NCI-H187 treated with DMSO at 0.1 percent for 48 hours (cell line): ENCODE measurements at places on chromosomes 7 and 10.

GRCh38 chr7:116786791-116787443, 75.5 kb upstream of the CAPZA2 start:
- no peak for DNase-seq

DNA sequence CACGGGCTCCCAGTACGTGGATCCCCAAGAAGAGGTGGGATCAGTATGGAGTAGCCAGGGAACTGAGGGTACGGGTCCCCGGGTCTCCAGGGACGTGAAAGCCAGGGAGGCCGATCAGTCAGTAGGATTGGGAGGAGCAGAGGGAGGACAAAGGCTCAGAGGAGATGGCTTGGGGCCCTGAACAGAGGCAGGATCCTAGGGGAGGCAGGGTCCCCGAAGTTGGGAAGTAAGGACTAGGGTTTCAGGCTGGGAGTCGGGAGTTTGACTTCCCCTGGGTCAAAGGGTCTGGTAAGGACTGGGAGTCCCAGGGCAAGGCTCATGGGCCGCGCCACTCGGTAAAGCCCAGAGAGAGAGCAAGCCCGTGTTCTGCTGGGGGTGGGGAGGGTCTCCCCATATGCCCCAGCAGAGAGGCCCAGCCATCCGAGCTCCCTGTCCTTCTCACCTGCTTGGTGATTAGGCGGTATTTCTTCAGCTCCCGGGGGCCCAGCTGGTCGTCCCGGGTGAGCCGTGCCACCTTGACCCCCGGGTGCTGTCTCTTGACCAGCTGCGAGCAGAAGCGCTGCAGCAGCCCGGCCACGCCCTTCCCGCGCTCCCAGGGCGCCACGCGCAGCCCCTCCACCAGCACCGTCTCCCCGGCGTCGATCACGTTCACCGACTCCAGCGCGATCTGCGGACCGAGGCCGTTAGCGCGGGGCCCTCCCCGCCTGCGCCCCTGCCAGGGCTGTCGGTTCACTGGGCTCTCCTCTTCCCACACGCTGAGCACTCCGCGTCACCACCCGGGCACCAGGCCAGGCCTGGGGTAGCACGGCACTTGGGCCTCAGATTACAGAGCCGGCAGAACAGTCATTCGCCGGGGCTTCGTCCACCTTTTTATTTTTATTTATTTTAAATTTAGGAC, 7.0 kb downstream of the NAT16 start:
- no peak for DNase-seq

DNA sequence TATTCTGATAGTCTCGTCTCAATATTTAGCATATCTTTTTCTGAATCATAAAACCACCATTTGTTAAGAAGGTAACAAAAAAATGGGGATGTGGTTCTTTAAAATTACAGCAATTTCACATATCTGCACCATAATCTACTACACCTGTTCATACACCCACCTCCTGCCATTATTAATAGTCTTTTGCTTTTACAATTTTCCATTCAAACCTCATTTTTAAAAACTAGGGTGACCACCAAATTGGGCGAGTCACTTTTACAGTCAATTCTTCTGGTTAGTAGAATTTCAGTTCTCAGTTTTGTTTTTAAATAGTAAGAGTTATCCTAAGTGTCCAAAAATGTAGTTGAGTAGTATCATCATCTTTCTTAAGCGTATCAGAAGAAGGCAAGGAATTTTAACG, 48.4 kb upstream of the GSAP start:
- no peak for DNase-seq

GRCh38 chr7:80581486-80582260, 56.8 kb upstream of the CD36 start:
- DNase-seq = no peak

DNA sequence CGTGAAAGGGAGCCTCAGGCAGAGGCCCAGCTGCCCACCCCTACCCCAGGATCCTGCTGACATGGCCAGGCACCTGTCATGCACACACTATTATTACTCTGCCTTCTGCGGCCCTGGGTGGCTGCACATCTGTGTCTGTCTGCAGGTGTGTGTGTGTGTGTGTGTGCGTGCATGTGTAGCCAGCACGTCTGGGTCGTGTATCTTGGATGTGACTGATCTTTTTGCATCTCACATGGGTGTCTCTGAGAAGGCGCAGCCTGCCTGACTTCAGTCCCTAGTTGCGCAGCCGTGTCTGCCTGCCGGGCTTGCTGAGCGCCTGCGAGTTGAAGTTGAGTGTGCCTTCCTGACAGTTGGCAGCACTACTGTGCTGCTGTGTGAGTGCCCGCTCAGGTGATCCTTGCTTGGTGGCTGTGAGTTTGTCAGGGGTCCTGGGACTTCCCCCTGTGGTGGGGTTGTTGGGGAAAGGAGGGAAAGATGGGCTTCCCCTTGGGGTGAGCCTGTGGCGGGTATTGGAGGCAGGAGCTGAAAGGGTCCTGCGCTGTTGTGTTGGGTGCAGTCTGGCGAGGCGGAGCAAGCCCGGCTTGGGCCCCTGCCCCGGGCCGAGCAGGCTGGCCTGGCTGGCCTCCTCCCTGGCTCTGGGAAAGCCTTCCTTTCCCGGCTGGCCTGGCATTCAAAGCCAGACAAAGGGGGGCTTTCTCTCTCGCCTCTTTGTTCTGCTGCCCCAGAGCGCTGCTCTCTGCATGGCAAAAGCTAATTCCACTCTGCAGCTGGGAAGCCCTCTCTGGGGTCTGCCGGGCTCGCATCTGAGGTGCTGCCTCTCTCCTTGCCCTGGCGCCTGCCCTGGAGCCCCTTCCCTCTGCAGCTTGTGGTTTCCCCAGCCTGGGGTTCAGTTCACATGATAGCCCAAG, 4.9 kb downstream of the TRIM8 start:
- no peak for DNase-seq

DNA sequence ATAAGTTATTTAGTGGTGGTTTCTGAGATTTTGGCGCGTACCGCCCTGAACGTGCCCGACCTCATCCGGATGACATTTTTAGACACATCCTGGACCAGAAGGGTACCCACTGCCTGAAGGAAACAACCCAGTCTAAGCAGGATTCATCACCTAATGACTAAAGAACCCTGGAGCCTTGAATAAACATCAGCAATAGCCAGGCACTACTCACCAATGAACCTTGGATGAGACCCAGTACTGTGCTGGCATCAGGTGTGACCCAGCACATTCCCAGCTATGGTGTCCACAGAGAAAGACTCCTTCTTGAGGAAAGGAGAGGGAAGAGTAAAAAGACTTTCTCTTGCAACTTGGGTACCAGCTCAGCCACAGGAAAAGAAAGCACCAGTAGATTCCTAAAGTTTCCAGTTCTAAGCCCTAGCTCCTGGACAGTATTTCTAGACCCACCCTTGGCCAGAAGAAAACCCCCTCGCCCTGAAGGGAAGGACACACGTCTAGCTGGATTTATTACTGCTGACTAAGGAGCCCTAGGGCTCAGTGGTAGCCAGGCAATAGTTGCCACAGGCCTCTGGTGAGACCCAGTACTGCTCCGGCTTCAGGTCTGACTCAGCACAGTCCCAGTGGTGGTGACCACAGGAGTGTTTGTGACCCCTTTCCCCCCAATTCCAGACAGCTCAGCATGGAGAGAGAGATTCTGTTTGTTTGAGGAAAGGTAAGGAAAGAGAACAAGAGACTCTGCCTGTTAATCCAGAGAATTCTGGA, 32.5 kb downstream of the ZNF277 start:
- no peak for DNase-seq

GRCh38 chr10:100554902-100555301, 19.2 kb downstream of the HIF1AN start:
- DNase-seq = no peak

GRCh38 chr7:107032720-107033438, 11.6 kb upstream of the PRKAR2B start:
- DNase-seq = no peak

DNA sequence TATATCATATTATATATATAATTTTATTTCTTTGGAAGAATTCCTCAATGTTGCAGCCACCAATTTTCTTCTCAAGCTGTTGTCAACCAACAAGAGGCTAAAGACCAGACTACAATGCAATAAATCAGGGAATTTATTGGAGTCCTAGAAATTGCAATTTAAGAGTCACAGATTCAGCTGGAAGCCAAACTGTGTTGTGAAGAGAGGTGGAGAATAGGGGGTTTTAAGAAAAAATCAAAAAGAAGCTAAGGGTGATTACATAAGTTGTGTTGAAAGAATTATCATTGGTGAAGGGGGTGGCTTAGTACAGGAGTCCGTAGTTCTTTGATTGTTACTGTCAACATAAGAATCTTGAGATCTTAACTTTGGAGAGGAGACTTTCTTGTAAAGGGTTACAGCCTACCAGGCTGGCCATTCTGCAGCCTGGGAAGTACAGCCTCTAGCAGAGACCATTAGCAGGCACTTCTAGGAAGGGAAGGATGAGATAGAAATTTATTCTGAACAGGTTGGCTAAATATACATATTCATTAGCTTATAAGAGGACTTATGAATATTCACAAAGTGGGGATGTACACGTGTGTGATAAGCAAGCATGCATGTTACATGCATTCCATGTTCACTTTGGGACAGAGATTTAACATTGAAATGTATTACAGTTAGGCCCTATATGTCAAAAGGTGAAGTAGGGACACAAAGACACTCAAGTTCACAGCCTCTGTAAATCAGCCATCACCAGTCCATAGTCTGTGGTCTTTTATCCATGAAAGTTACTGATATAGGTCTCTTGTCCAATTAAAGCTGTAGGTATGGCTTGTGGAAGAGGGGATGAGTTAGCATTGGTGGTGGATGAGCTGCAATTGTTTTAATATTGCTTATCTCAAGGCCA, 8.3 kb upstream of the TMEM168 start:
- DNase-seq = no peak

DNA sequence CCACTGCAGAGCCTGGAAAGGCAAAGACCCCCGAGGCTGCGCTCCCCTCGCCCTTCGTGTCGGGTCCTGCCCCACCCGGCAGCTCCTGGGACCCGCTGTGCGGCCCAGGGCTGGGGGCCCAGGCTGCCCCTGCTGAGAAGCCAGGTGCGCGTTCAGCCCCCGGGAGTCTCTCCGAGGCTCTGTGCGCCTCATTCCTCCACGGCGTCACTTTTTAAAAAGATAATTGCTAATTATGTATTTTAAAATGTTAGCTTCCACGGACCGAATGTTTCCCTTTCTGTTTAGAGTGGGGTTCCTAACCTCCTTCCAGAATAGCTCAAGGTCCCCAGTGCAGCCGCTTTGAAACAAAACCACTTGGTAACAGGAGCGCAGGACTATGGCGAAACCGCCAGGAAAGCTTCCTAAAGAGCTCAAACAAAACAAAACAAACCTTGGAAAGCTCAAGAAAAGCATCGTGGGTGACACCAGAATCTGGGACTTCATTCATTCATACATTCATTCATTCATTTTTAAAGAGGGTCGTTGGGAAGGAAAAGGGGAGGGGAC, 45.6 kb downstream of the PDIA4 start:
- DNase-seq = no peak

DNA sequence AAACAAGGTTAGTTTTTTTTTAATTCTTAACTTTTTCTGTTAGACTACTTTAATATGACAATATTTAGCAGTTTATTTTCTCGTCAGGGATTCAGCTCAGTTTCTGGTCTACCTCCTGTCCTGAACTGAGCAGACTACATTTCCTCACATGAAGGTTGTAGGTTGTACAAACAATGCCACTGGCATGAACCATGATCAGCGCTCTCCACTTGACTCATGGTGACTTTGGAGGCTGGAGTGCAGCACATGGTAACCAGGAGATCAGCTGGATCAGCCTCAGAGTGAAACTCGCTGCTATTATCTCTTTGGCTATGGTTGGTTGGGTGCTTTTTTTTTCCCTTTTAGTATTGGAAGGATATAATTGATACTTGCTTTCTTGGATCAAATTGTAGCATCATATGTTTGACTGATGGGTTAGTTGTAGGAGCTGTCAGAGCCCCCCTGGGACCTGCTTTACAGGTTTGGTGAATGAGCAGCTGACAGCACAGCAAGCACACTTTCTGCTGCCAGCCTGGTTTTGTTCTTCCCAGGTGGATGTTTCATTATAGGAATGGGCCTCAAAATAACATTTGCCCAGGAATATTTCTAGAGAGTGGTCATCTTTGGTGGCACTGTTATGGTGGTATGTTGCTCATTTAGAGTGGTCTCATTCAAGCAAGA, 556.4 kb downstream of the AUTS2 start:
- no peak for DNase-seq

DNA sequence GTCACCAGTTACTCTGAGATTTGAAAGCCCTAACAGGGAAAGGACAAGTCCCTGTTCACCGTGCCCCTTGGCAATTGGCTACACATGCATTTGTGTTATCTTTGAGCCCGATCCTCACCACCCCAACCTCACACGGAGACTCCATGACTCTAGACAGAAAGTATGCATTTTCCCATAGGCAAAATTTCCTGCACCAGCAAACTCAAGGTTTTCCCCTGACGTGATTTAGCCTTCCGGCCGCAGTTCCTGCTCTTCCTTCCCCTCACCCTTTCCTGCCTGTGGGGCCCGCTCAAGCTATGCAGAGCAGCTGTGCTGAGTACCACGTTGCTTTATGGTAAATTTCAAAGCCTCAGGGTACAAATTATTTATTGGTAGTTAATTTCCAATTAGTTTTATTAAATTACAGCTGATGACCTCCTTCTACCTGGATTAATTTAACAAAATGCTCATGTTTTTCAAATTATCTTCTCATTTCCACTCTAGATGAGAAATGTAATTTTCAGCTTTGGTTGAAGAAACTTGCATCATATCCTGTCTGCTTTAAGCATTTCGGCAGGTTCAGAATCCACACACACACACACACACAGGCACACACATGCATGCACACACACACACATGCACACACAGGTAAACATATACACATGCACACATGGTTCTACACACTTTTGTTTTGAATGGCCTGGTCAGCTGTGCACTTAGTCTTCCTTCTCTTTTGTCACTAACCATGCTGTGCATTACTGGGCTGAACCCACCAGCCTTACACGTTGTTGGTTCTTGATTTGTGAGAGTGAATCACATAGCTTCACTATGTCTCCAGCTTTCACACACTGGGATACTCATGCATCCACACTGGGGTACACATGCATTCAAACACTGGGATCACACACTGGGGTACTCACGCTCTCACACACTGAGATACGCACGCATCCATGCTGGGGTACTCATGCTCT, 283.1 kb upstream of the PITRM1 start:
- DNase-seq = no peak

- DNase-seq = no peak
Observed at GRCh38 chr10:11713186-11713743, 28.9 kb upstream of the ECHDC3 start.

GRCh38 chr7:45278763-45279398, 121.3 kb downstream of the RAMP3 start:
- DNase-seq = no peak

DNA sequence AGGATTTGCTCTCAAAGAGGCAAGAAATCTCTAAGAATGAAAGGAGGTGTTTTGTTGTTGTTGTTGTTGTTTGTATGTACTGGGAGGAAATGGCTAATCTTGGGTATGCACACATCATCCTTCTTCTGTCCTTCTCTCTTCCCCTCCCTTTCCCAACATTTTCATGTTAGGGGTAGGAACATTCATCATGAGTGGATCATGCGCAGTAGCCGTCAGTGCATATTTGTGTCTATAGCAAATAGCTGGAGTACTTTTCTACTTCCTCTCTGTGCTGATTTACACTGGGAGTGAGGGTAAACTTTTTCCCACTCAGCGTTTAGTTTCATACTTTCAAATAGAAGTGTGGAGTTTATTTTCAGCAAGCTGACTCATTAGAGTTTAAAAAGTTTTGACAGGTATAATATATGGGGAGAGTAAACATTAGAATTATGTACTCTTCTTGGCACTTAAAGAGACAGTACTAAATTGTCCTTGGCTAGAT, 80.5 kb upstream of the PRKG1 start:
- no peak for DNase-seq

- DNase-seq = no peak
Observed at GRCh38 chr10:60769406-60769805, 8.9 kb upstream of the CDK1 start.
